ENCODE measurements at places on chromosomes 3 and 15.

GRCh38 chr3:55012091-55012490 lies 84.2 kb upstream of the LRTM1 start:
- H3K27me3 ChIP-seq: no peaks in the 10 kb centered on the region
- H3K36me3 ChIP-seq: no peaks in the 10 kb centered on the region
- H3K27ac ChIP-seq: no peak overlapping the region
- no peak for DNase-seq
- H3K4me1 ChIP-seq: no peaks in the 10 kb centered on the region

DNA sequence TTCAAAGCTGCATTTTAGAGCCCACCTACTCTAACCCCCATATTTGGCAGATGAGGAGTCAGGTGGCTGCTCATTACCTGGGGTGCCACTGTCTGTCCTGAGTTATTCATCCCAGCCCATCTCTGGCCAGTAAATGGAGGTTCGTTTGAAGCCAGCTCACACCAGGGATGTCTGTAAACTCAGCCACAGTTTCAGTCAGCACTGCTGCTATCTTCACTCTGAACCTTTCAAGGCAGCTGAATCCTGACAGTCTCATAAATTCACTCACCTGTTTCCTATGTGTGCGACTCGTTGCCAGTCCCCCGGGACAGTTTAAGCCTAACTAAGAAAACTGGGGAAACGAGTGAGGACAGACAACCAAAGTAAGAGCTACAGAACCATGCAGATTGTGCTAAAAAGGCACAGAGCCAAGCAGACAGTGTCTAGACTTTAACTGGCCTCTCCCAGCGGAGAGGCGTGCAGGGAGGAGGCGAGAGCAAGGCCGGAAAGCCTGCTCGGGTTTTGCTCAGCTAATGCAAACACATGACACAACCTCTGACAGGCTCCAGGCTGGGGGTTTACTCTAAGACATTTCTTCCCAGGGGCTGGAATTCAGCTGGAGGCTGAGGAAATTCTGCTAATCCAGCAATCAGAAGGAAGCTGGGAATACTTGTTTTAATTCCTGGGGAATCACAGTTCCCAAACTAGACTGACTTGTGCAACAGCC lies 12.0 kb downstream of the FSTL1 start:
- no peak for DNase-seq
- no peaks in the 10 kb centered on the region for H3K36me3 ChIP-seq
- peaks cover 6% of the 10 kb centered on the region for H3K27me3 ChIP-seq
- no peaks in the 10 kb centered on the region for H3K4me1 ChIP-seq

GRCh38 chr3:33911525-33912322 lies 113.3 kb downstream of the PDCD6IP start:
- peaks cover 2% of the 10 kb centered on the region for H3K27me3 ChIP-seq
- no peaks in the 10 kb centered on the region for H3K36me3 ChIP-seq
- H3K27ac ChIP-seq: no peak overlapping the region
- DNase-seq: no peak

GRCh38 chr3:127853681-127854080 lies 31.4 kb upstream of the MGLL start:
- no peak overlapping the region for H3K27ac ChIP-seq
- H3K4me3 ChIP-seq: no peak overlapping the region
- H3K36me3 ChIP-seq: no peaks in the 10 kb centered on the region
- DNase-seq: no peak

DNA sequence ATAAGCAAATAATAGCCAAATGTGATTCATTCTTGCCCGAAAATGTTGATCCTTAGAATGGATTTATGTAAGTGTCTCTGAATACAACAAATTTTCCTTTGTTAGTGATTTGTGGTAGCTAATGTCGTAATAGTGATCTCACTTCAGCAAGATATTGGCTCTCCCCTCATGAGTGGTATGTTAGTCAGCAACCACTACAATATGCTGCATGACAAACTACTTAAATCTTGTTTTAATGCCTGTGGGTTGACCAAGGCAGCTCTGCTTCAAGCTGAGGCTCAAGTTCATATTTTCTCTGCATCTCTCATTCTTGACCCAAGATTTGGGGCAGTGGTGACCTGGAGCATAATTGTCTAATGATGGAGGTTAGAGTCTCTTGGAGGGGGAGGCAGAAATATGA lies 49.8 kb upstream of the GALNT15 start:
- no peaks in the 10 kb centered on the region for H3K36me3 ChIP-seq
- H3K27ac ChIP-seq: no peak overlapping the region
- peaks cover 2% of the 10 kb centered on the region for H3K27me3 ChIP-seq
- H3K4me3 ChIP-seq: no peak overlapping the region
- no peak for DNase-seq
- H3K4me1 ChIP-seq: no peaks in the 10 kb centered on the region

DNA sequence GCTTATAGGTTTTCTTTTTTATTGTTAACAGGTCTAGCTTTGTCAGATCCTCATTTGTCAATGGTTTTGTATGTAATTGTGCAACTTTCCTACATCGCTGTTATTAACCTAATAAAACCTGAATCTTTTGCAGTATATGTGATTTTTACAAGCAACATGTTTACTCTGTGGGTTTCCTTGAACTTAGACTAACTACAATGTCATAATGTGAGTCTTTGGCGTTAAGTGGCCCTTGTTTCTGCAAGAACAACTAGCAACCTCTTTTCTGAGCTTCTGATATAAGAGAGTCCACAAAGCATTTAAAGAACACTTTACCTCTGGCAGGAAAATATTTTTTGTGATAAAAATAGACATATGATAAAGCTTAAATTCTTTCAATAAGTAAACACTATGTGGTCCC lies 230.3 kb upstream of the CFAP20DC start:
- no peaks in the 10 kb centered on the region for H3K27me3 ChIP-seq
- H3K4me3 ChIP-seq: no peak overlapping the region
- no peaks in the 10 kb centered on the region for H3K4me1 ChIP-seq
- H3K27ac ChIP-seq: no peak overlapping the region

DNA sequence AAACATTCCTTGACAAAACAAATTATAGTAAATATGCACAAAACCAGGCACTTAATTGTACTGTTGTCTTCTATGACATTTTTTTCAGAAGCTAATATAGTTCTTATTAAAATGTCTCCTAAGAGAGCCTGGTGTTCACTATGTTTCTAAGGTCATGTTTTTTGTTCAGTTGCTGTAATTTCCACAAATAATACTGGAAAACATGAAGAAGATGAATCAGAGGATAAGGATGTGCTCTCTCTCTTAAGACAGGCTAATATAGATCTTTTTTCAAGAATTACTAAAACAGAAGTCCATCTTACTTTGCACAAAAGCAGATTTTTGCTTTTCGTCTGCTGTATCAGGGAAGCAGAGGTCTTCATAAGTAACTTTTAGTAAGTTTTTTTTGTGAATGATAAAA lies 823.0 kb upstream of the NECTIN3 start:
- no peak for DNase-seq
- H3K27ac ChIP-seq: no peak overlapping the region
- no peak overlapping the region for H3K4me3 ChIP-seq
- H3K4me1 ChIP-seq: no peaks in the 10 kb centered on the region
- no peaks in the 10 kb centered on the region for H3K27me3 ChIP-seq

GRCh38 chr15:49101536-49101935 lies 53.9 kb downstream of the COPS2 start:
- peaks cover 25% of the 10 kb centered on the region for H3K36me3 ChIP-seq
- H3K27me3 ChIP-seq: no peaks in the 10 kb centered on the region
- no peak overlapping the region for H3K4me3 ChIP-seq

DNA sequence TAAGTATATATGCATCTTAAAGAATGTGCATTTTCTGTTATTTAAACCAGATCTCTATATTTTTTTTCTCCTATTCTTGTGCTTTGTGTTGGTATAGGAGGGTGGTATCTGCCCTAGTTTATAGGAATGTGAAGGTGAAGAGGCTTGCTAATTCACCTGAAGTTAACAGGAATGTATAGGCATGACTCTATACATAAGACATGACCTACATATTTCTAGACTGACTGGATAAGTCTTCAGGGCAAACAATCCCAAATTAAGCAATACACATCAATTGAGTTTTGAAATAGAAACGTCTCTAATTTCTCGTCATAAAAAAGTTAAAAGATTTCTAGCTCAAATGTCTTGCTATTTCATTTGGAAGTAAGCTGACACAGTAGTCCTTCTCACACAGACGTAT lies 410.0 kb downstream of the DIPK2A start:
- no peaks in the 10 kb centered on the region for H3K36me3 ChIP-seq
- DNase-seq: no peak
- no peak overlapping the region for H3K4me3 ChIP-seq
- H3K27ac ChIP-seq: no peak overlapping the region
- no peaks in the 10 kb centered on the region for H3K4me1 ChIP-seq
- no peaks in the 10 kb centered on the region for H3K27me3 ChIP-seq

DNA sequence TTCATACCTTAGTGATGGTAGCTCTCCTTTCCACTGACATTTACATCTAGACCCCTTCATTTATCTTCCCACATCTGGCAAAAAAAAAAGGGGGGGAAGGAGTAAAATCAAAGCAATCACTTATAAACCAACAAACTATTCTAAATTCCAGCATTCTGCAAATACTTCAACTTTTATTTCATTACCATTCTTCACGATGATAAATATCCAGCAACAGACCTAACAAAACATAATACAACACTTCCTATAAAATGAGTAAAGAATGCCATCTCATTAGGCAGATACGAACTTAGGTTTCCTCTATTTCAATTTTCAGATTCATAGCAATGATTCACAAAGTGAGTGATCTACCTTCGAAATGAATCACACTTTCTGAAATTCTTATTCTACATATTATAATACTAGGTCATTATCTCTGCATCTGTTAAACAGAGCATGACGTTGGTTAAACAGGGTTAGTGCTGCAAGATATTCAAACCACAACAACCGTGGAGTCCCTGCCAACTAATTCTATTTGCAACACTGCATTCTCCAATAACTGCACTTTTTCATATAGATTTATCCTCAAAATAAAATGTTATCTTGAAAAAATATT lies at the start of gene LRRFIP2:
Gene LRRFIP2, minus strand, starts transcription at position 51 of the 595 bp plus-strand sequence. CDS start 25,599 bp downstream, outside the sequence.
- peaks cover 35% of the 10 kb centered on the region for H3K4me1 ChIP-seq
- no peak for DNase-seq
- H3K36me3 ChIP-seq: peaks cover 31% of the 10 kb centered on the region
- H3K27me3 ChIP-seq: no peaks in the 10 kb centered on the region
- peak within 1 kb of the TSS; percentile 89 for H3K4me3 ChIP-seq

GRCh38 chr15:51193526-51193925 lies 98.8 kb upstream of the TNFAIP8L3 start:
- H3K27ac ChIP-seq: no peak overlapping the region
- DNase-seq: no peak
- no peaks in the 10 kb centered on the region for H3K4me1 ChIP-seq
- peaks cover 34% of the 10 kb centered on the region for H3K27me3 ChIP-seq

GRCh38 chr15:38920966-38921365 lies 356.4 kb upstream of the RASGRP1 start:
- no peaks in the 10 kb centered on the region for H3K4me1 ChIP-seq
- no peak for DNase-seq
- H3K27me3 ChIP-seq: no peaks in the 10 kb centered on the region

GRCh38 chr3:22045882-22046281 lies 294.9 kb upstream of the ZNF385D start:
- no peaks in the 10 kb centered on the region for H3K36me3 ChIP-seq
- no peak overlapping the region for H3K27ac ChIP-seq
- no peak overlapping the region for H3K4me3 ChIP-seq
- no peak for DNase-seq
- no peaks in the 10 kb centered on the region for H3K27me3 ChIP-seq

GRCh38 chr3:39907981-39908380 lies 98.6 kb downstream of the MYRIP start:
- H3K4me3 ChIP-seq: no peak overlapping the region
- H3K4me1 ChIP-seq: no peaks in the 10 kb centered on the region
- H3K27ac ChIP-seq: no peak overlapping the region
- DNase-seq: no peak
- no peaks in the 10 kb centered on the region for H3K36me3 ChIP-seq

GRCh38 chr3:112647122-112647521 lies 6.2 kb upstream of the CCDC80 start:
- no peaks in the 10 kb centered on the region for H3K36me3 ChIP-seq
- DNase-seq: no peak

Measured in activated B cell treated with CpG ODN at 0.5 μM for 24 hours (primary cell).